ENCODE measurements at places on chromosomes 3 and 15.

DNA sequence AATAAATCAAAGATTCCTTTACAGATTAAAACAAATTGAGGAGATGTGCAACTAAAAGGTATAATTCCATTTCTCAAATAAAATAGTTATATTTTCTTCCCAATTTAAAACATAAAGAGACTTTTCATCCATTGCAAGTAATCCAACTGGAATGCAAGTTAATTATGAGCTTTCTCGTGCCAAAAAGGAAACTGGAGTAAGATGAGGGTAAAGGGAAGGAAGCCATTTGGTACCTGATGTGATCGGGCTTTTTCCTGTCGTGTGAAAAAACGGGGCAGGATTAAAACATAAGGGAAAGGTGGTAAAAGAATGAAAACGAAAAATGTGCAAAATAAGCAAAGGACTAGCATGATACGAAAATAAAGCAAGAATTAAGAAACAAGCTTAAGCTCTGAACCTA, 41.8 kb upstream of the XXYLT1 start:
- DNase-seq = no peak

- DNase-seq = no peak
Measured at GRCh38 chr3:43034200-43034599, 55.1 kb downstream of the GASK1A start.

GRCh38 chr15:78177447-78177873, 28.3 kb downstream of the IDH3A start:
- peak; percentile 82 for DNase-seq

- no peak for DNase-seq
Measured at GRCh38 chr3:161573136-161573535, 76.5 kb downstream of the OTOL1 start.

DNA sequence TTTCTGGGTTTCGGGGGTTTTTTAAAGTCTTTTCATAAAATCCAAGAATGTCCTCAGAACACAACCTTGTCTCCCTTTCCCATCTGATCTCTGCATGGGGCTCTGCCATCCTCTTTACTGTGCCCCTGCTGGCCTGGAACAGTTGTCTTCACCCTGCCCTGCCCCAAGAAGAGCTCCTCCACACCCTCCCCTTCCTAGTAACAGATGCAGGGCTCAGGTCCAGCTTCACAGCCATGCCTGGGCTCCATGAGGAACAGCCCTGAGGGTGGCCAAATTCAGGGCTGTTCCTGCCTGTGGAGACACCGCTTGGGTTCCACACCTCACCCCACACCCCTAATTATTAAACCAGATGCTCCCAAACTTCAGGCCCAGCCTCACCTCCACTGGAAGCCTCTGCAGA, 12.9 kb upstream of the ULK3 start:
- no peak for DNase-seq

DNA sequence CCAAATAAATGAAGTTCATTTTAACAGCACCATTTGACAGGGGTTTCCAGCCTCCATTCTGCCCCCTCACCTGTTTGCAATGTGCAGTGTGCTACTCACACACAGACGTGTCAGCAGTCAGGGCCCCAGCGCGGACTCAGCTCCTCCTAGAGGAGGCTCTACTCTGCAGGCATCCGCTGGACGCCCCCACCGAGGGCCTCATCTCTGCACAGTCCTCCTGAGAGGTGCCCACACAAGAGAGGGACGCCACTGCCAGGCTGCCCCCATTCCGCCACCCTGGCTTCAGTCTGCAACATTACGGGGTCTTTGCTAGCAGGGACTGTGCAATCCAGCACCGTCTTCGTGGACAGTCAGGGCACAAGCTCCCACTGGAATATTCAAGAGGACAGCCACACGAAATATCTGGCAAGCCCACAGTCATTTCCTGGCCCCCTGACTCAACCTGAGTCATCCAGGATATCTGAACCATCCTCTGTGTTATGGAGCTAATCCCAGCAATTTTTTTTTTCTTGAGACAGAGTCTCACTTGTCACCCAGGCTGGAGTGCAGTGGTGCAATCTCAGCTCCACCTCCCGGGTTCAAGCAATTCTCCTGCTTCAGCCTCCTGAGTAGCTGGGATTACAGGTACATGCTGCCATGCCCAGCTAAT, 255.0 kb downstream of the OCA2 start:
- DNase-seq = no peak

GRCh38 chr15:73750438-73750837, 2.7 kb downstream of the INSYN1 start:
- no peak for DNase-seq

DNA sequence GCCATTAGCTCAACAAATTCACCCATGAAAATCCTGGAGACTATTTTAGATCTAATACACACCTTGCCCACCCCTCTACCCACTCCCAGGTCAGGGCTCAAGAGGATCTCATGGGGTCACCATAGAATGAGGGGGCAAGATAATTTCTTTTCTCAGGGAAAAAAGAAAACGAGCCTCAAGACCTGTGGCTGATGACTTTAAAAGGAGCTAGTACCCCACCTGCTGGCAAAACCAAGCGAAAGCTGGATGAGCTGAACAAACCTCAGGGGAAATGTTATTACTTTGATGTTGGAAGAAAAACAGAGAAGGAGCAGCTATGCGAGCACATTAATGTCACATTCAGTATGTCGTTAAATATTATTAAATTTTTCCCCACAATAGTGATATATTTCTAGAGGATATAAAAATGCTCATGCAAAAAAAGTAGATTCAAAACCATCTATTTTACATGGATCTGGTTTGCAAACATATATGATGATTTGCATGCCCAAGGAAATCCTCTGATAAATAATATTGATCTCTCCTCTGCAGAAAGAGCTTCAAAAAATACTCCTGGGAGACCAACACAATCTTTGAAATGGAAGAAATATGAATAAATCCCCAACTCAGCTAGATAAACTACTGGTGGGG, 37.7 kb downstream of the PLD1 start:
- DNase-seq = peak; percentile 71

DNA sequence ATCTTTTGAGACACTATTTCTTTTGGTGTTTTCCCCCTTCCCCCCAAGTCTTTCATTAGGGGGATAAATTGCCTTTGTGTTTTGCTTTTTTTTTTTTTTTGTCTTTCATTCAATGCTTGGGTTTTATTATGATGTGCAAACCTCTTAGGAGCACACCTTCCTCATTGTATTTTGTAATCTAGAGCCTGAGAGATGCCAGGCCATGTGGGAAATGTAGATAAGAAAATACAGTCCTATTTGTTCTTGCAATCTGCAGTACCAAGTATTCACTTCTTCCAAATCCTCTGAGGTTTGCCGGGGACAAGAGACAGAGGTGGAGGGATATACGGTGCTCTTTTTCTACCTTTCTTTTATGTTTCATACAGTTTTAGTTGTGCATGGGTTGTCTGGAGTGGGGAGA, 66.7 kb downstream of the LARS2 start:
- DNase-seq = no peak

- no peak for DNase-seq
Measured at GRCh38 chr3:179734497-179735281, 81.8 kb downstream of the USP13 start.

DNA sequence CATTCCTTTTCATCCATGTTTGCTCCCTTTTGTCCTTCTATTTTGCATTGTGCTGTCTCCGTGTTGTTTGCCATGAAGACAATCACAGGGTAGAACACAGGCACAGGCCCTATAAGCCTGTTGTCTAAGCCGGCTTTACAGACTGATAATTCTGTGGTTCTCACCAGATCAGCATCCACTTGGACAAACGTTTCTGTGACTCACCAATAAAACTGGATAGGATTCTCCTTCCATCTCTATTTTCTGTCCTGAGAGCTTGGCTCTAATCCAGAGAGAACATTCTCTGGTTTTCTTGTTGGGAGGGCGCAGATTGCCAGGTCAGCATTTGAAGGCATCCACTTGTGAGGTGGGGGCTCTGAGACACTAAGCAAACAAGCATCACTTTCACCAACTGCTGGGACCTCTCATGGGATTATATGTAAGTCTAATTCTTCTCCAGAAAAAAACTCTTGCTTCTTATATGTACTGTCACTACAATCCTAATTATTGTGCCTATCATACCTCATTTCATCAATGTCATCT, 101.6 kb downstream of the ERC2 start:
- no peak for DNase-seq

GRCh38 chr3:183762304-183762703, 63.1 kb downstream of the MAP6D1 start:
- no peak for DNase-seq

DNA sequence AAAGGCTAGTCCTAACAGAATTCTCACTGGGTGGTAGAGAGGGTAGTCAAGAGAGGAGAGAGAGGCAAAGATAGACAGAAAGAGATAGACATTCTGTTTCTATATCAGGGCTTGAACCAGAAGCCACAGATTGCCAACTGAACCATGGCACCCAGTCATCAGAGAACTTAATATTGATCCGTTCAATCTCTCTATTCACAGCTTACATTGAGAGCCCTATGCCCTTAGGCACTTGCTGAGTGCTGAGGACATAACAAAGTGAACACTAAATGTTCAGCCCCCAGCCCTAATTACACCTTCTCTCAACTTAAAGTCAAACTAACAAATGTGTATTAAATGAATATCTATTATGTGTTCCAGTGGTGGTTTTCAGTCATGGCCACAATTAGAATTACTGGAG, 124.1 kb downstream of the FILIP1L start:
- DNase-seq = no peak

DNA sequence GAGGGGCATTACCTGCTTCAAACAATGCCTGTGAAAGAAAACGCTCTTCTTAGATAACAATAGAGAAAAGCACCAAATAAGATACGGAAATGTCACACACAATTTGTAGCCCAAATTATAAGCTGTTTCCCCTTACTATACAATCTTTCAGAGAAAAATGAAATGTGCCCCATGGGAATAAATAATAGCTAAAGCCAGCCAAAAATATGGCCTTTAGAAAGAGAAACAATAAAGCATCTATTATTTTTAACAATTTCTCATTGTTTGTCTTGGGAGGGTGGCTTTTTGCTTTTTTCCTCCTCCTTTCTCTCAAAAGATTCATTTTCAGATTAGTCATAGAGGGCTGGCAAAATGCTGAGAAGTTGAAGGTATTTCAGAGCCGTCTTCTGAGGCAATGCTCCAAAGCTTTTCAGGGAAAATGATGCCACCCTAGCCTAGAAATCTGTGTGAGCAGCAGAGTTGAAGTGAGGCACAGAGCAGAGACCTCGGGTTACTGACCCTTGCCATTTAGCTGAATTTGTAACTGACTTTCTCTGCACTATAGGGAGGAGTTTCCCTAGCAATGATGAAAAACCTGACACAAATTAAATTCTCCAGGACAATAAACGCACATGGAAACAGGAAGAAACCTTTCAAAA, 86.3 kb upstream of the PRICKLE2 start:
- DNase-seq = no peak

- no peak for DNase-seq
Measured at GRCh38 chr3:29525254-29525881, 244.5 kb downstream of the RBMS3 start.

- DNase-seq = no peak
Measured at GRCh38 chr3:77142578-77142977, 102.7 kb downstream of the ROBO2 start.

DNA sequence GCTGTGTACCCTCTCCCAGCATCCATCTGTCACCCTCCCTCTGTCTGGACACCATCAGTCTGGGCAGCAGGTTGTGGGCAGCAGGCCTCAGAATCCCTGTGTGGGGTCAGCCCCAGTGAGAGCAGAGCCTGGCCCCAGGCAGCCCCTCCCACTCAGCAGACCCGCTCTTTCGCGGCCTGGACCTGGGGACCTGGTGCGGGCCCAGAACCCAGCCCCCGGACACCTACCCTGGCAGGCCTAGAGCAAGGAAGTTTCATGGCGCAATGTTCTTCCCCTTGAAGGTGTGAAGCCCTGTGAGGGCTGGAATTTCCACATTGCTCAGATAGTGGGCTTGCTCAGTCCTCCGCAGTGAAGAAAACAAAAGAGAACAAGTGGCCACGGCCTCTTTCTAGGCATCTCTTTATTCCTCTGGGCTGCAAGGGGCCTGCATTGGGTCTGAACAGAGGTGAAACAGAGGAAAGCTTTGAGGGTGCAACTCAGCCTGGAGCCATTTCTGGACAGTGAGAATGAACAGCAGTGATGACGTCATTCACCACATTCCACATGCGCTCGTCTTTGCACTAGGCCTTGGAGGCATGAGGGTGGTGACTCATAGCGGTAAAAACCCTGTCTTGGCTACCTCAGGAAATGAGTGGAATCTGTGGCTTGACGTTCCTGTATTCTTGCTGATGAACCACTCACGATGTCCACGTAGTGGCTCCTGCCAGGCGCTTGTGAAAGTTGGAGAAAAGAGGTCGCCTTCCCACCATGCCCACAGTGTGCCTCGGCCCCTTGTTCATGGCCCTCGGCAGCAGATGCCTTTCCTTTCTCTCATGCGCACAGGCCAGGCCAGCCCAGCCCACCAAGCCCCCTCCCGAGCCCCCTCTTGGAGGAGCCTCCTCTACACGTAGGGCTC, 66.1 kb downstream of the SLC30A4 start:
- DNase-seq = no peak

DNA sequence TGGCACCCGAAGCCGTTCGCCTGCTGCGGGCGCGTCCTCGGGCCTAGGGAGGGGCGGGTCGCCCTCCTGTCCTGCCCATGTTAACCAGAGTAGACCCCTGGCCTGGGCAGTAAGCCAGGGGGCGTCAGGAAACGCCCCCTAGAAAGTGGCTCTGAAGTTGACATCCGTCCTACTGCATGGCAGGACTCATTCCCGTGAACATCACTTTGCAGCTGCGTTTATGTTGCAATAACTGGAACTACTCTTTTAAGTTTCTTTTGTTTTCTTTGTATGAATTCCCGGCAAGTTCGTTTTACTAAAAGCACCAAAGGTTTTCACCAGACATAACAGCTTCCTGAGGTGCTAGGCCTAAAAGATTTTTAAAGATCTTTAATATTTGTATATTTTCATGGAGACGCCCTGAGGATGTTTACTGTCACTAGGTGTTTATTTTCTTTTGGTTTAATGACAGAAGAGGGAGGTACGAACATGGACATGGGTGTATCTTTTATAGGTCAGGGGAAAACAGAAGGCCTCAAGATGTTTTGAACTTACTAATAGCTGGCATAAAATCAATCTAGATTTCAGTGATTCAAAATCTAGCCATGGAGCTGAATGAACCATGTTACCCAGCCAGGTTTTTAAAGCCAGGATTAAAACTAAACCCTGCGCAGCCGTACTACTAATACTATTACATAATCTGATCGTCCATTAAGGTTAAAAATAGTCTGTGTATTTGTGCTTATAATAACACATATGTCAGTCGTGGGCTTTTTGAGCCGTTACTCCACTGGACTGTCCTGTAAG, 1.0 kb downstream of the C15orf61 start:
- no peak for DNase-seq

DNA sequence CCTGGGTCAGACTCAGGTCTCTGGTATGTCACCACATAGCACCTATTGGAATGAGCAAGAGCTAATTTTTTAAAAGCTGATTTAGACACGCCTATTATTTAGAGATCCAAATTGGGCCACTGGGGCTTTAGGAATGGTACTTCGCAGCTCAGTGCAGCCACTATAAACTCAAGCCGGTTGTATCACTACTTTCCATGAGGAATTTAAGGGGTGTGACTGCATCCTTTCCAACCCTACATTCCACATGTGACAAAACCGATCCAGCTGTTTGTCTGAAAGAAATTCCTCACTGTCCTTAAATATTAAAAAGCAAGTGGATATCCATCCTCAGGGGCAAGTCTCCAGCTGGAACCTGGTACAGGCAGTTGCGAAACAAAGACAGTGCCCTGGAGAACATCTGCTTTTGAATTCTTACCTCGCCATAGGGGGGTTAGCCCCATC, 12.8 kb downstream of the VGLL3 start:
- DNase-seq = no peak
